ENCODE measurements at places on chromosomes 3 and 15.

DNA sequence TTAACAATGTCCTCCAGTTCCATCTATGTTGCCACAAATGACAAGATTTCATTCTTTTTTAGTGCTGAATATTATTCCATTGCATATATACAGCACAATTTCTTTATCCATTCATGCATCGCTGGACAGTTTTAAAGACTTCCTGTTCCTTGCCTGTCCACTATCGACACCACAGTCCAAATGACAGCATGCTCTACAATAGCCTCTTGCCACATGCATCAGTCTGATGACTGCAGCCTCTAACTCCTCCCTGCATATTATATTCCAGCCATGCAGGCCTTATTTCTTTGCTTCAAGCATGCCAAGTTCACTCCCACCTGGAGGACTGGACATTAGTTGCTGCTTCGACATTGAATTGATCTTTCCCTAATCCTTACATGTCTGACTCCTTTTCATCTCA is 306.2 kb downstream of the FOXP1 start:
- no peak for DNase-seq

DNA sequence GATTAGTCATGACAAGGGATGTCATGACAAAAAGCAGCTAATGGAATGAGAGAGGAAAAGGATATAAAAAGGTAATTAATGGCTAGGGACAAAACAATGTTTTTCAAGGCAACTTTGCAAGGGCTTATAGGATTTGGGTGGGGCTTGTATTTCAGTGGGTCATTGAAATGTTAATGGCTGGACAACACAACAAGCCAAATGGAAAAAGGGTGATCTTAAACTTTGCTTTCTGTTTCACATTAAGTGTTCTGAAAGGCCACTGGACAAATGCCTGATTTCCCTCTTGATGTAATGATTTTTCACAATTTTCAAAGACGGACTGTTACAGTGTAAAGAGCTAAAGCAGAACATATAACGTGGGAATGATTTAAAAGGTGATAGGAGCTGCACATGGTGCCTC is 345.0 kb downstream of the TUSC7 start:
- DNase-seq: no peak

DNA sequence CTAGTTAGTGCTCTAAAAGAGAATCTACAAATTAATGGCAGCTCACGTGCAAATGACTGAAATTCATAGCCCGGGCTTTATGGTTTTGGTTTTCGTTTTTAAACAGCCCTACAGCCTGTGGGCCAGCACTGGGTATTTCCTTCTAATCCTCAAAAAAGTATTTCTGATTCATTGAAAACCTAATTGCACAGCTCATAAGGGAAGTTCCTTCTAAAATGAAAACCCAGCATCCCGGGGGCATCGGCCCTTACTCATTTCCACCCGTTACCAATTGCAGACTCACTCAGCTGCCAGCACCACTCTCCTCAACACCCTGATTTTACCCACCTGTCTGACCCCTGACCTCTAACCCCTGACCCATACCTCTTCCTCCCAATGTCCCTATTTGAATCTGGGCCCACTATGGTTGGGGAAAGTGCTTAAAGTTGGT is 59.5 kb upstream of the ZNF148 start:
- no peak for DNase-seq

- no peak for DNase-seq
Measured at GRCh38 chr15:38514601-38515000, 50.0 kb downstream of the RASGRP1 start.

GRCh38 chr3:40915346-40915865 is 283.9 kb upstream of the CTNNB1 start:
- DNase-seq: no peak

DNA sequence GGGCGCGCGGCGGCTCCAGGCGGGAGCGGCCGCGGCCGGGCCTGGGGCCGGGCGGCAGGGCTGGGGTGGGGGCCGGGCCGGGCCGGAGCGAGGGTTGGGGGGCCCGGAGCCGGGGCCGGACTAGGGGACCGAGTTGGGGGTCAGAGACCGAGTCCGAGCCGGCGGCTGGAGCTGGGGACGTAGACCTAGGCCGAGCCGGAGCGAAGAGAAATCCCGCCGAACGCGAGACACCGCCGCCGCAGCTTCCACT is 37.3 kb downstream of the HMCES start:
- no peak for DNase-seq

- no peak for DNase-seq
Measured at GRCh38 chr3:128285042-128285966, 132.0 kb downstream of the EEFSEC start.

DNA sequence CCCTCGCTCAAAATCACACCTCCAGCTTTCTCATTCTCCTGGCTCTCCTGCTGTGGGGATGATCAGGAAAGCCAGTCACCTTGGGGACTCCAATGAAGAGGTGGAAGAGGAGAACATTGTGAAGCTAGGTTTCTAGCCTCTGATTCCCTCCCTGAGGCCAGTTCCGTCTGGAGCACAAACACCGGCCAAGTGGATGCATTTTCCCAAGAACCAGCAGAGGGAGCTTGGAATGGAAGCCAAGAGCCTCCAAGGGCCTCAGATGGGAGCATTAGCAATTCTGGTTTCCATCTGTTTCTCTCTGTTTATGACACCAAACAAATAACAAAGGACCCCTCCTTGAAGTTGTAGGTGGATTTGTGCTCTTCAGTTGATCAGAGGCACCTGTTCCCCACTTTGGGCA is 40.6 kb upstream of the NMNAT3 start:
- DNase-seq: no peak

DNA sequence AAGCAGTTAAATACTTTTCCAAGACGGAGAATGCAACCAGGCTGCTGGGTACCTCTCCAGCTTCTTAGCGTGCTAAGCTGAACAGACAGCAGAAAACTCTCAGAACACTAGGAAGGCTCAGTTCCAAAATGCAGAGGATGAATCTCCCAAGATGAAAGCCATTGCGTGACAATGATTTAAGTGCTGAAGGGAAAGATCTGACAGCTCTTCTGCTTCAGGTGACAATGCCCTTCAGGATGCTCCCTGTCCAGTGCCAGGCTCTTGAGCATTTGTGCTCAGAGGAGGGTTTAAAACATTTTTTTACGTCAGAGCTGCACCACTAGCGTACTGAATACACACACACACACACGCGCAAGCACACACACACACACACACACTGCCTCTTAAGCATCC is 26.3 kb downstream of the ARHGEF3 start:
- DNase-seq: no peak

DNA sequence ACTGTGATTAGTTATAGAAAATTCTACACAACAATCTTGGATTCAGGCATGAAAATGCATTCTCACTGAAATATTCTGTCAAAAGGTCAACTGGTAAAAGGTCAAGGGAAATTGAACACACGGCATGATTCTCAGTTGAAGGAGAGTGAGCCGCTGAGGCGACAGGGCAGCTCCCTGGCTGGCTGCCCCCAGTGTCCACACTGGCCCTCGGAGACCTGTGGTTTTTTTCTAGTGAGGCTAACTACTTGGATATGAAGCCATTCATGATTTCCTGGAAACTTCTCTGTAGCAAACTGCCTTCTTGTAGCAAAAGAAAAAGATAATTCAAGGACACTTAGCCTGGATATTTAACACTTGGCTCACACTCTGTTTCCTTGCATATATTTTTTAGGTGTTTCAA is 37.2 kb downstream of the AADACL2 start:
- no peak for DNase-seq

DNA sequence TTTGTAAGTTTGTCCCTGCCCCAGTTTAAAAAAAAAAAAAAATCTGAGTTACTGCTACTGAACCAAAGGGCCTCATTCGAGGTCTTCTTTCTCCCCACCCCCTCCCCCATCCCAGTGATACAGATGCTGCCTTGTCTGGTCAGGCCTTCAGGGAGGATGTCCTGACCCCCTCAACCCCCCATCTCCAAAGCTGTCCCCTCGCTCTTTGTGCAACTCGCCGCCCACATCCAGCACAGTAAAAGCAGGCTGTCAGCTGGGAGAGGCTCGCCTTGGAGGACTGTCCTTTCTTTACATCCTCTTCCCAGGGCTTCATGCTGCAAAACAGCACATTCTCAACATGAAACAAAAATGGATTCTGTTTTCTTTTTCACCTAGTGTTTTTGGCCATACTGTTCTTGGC is 133.4 kb downstream of the VGLL4 start:
- DNase-seq: no peak

DNA sequence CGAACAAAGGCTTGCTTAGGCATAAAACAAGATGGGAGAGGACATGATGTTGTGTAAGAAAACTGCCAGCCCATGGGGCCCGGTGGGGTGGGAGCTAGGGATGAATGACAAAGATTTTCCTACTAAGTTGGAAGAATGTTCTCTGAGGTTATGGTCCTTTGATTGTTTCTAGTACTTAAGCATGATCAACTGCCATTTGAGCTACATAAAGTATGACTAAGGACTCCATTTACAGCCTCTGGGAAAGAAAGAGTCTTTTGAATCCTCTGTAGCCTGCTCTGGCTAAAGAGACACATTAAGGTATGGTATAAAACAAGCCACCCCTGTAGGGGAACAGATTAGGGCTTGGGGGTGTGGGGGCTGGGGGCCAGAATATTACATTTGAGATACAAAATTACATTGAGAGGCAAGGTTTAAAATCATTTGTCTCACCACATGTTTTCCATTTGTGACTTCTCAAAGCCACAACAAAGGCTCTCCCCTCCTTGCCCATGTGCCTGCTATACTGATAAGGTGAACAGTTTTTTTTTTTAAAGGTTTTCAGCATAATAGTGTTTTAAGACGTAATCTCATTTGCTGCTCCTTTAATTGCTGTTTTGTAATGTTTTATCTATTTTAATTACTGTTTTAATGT is 323.4 kb downstream of the CHST2 start:
- no peak for DNase-seq

DNA sequence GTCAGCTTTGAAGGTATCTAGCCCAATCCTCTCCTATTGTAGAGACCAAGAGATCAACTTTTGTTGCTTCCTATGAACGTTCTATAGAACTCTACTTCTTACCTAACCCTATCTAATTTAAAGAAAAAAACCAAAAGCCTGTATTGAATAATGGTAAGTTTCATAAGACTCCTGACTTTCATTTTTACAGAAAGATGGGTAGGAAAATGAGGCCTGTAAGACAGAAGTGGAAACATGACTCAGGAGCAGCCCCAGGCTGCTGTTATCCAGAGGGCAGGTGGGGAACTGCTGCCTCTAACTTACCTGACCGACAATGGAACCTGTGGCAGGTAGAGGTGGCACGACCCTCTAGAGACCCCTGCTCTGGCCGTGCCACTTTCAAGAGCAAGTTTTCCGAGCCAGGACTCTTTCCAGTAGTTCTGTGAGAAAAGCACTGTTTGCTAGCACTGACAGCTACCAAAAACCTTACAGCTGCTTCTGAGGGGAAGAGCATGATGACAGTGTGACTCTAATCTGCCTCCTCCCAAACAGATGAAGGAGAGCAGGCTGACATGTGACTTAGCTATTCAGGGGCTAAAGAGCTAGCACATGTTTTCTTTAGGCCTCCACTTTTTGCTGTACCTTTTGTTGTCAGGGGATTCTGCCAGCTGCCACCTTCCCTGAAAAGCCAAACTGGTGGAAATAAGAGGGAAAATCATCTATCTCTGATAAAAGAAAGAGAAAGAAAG is 17.5 kb downstream of the POPDC2 start:
- no peak for DNase-seq

DNA sequence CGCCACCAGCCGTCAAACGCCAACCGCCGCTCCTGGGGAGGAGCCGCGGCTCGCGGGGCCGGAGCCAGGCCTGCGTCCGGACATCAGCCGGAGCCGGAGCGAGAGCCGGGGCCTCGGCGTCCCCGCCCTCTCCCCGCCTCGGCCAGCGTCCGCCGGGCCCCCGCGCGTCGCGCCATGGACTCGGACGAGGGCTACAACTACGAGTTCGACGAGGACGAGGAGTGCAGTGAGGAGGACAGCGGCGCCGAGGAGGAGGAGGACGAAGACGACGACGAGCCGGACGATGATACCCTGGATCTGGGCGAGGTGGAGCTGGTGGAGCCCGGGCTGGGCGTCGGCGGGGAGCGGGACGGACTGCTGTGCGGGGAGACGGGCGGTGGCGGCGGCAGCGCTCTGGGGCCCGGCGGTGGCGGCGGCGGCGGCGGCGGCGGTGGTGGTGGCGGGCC is 359 bp downstream of the ARIH1 start:
- no peak for DNase-seq

DNA sequence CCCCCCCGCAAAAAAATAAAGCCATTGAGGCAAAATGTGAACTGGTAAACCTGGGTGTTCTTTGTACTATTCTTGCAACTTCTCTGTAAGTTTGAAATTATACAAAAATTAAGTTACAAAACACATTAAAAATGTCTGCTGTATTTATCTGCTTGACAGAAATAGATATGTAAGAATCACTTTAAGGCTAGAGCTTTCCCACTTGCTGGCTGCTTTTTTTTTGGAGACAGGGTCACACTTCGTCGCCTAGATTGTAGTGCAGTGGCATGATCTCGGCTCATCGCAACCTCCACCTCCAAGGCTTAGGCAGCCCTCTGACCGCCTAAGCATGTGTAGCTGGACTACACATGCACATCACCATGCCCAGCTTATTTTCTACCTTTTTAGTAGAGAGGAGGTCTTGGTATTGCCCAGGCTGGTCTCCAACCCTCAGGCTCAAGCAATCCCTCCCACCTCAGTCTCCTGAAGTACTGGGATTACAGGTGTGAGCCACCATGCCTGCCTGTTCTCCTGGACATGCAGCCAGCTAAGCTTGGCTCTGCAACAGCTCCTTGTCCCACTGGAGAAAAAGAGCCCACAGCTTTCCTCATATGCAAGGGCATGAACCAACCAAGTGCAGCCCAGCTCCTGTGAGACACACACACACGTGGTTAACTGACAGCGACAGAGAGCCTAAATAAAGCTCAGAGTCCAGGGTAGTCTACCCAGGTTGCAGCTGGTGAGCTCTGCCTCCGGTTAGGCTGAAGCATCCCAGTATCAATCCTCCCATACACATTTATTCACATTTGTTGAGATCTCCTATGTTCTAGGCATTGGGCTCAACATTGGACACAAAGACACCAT is 4.5 kb downstream of the RPS17 start:
- DNase-seq: no peak

DNA sequence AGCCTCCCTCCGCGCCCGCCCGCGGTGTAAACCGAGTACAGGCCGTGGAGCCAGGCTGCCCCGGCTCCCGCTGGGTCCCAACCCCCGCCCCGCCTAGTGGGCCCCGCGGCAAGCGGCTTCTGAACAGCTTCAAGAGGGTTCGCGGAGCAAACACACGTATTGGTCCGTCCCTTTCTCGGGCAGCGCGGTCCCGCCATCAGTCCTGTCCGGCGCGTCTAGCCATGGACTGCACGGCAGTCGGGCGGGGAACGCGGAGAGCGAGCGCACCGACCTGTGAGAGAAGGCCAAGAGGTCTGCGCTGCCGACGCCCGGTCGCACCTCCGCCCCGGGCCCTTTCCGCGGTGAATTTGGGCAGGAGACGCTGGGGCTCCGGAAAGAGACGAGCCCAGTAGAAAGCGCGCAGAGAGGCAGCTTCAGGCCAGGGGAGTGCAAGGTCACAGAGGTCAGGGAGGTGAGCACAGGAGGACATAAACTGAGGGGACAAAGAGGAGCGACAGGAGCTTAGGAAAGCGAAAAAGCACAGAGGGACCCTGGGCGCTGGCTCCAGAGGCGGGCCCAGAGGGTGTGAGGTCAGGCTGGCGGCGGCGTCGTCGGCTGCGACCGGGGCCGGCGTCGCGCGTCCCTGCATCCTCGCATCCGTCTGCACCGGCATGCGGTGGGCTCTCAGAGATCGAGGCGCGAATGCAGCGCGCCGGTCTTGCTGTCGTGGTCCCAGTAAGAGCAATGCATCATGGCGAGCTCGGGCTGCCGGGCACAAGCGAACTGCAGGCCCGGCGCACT is 1.8 kb downstream of the FOXL2 start:
- DNase-seq: no peak

Data from central memory CD4-positive, alpha-beta T cell (primary cell).